ENCODE measurements at places on chromosomes 7 and 10.

GRCh38 chr10:101062232-101063049 is 652 bp downstream of the KAZALD1 start:
- DNase-seq, result no peak

DNA sequence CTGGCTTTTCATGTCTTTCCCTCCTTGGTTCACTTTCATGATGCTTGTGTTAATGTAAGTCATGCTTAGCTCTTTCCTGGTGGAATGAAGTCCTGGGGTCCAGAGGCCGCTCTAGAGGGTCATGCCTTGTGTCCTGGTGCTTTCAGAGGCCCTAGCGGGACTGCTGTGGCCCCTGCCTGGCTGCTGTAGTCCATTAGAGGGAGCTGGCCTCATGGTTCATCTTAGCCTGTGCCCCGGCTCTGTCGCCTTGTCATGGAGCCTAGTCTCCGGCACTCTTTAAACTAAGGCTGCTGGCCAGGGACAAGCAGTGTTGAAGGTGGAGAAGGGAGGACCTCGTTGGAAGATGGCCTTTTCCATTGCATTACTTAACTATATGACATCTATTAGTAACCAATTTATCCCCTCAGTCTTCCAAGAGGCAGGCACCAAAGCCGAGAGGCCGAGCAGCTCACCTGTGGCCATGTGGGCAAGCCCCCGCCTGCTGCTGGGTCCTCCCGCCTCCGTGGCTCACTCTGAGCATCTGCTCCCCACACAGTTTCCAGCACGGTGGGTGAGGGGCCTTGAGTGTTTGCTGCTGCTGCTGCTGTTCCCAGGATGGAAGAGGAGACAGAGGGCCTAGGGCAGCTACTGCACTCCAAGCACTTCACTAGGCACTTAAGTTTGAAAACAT is 5.0 kb upstream of the NDUFB2 start:
- no peak for DNase-seq

- DNase-seq, result no peak
Measured at GRCh38 chr10:123021517-123021916, 12.7 kb downstream of the ACADSB start.

GRCh38 chr10:103842605-103843004 is 12.8 kb downstream of the SH3PXD2A start:
- no peak for DNase-seq

DNA sequence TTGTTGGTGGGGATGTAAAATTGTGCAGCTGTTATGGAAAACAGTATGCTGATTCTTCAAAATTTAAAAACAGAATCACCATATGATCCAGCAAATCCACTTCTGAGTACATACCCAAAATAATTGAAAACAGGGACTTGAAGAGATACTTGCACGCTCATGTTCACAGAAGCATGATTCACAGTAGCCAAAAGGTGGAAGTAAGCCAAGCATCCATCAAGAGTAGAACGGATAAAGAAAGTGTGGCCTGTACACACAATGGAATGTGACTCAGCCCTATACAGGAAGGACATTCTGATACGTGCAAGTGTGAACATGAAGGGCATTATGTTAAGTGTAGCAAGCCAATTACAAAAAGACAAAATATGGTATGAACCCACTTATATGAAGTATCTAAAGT is 696.7 kb upstream of the CELF2 start:
- DNase-seq, result no peak

DNA sequence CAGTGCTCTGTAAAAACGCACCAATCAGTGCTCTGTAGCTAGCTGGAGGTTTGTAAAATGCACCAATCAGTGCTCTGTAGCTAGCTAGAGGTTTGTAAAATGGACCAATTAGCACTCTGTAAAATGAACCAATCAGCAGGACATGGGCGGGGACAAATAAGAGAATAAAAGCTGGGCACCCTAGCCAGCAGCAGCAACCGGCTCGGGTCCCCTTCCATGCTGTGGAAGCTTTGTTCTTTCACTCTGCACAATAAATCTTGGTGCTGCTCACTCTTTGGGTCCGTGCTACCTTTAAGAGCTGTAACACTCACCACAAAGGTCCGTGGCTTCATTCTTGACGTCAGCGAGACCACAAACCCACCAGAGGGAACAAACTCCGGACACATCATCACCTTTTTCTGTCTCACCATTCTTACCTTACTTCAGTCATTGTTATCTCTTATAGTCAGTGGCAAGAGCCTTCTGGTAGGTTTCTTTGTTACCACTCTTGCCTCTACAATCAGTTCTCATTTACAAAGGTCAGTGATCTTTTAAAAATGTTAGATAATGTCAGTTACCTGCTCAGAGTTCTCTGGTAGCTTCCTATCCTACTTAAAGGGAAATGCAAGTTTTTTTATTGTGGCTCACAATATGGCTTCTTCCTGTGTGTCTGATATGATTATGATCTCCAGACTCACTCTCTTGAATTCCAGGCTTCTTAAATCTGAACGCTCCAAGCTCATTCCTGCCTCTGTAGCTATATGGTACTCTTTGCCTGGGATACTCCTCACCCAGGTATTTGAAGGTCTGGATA is 4.5 kb downstream of the STAM start:
- no peak for DNase-seq

DNA sequence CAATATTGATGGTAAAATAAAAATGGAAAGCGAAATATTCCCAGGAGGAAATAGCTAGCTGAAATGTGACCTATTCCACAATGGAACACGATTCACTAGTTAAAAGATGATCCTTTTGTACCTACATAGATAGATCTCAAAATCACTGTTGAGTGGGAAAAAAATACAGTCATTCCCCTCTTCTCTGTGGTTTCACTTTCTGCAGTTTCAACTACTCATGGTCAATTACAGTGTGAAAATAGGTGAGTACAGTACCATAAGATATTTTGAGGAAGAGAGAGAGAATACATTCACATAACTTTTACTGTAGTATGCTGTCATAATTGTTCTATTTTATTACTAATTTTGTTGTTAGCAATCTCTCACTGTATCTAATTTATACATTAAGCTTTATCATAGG is 56.0 kb upstream of the COL13A1 start:
- DNase-seq, result no peak

GRCh38 chr10:11162828-11163599 is 145.3 kb downstream of the CELF2 start:
- DNase-seq, result no peak

GRCh38 chr10:90822508-90822907 is 35.3 kb downstream of the HTR7 start:
- no peak for DNase-seq

GRCh38 chr7:149476791-149477190 is 15.9 kb upstream of the ZNF777 start:
- DNase-seq, result no peak

- DNase-seq, result no peak
Measured at GRCh38 chr7:143016996-143017395, 9.9 kb downstream of the OR9A2 start.

GRCh38 chr7:88458279-88458678 is 151.6 kb upstream of the STEAP4 start:
- no peak for DNase-seq

- no peak for DNase-seq
Measured at GRCh38 chr10:83343676-83344075, 795.6 kb upstream of the GHITM start.

GRCh38 chr10:61763778-61764177 is 101.0 kb downstream of the CABCOCO1 start:
- DNase-seq, result no peak

DNA sequence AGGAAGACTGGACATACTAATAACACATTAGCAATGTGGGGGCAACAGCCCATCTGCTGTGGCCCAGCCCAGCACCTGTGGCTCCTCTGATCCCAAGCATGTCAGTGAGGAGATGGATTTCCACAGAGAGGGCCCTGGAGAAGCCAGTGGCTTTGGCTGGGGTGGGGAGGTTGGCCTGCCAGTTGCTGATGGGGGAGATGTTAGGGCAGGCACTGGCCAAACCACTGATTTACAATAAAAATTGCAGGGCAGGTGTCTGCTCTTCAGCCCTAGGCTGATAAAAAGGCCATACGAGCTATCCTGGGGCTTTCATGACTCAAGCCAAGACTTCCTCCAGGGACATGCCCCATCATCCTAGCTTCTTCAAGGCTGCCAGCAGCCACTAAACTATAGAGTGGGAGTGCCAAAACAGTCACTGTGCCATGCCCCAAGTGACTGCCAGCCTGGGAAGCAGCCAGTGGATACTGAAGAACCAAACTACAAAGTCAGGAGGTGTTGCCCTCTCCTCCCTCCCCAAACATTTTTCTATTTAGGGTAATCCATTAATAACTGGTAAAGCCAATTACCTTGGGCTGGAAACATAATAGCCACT is 37.8 kb downstream of the DPCD start:
- DNase-seq, result no peak

DNA sequence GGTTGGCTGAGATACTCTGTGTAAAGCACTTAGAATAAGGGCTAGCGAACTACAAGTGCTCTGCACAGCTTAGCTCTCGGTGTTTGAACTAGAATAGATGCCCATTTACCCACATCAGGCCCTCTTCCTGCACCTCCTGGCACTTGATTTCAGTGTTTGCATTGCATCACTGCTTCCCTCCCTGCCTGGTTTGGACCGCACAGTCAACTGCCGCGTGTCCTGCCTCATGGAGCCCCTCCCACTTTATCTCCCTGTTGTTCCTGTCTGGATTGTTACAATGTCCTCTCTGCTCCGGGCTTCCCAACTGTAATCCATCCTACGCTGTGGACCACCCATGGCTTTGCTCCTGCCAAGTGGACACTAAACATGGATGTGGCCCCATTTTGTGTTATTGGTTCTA is 2.3 kb downstream of the FAM107B start:
- no peak for DNase-seq

DNA sequence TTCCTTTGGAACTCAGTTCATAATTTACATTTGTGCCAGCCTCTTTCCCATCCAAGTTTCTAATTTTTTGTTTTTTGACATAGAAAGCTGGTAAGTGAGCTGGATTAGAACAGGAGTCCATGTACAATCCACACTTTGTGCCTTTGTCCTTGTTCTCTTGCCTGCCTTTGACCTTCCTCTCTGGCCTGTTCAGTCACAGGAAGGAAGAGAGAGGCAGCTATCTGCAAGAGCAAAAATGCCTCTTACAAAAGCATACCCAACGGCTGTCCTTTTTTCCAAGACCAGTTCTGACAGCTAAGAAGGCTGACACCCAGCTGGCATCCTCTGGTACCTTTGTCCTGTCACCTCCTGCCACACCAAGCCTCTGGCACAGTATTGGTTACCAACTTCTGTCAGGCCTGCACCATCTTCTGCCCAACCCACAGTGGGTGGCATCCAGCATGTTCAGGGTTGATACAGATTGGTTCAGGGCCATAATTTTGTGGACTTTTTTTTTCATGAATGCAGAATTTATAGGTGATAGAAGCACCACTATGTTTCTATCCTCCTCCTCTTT is 133.7 kb upstream of the KLF14 start:
- DNase-seq, result no peak

GRCh38 chr10:6314620-6315205 is 112.0 kb downstream of the PFKFB3 start:
- no peak for DNase-seq

DNA sequence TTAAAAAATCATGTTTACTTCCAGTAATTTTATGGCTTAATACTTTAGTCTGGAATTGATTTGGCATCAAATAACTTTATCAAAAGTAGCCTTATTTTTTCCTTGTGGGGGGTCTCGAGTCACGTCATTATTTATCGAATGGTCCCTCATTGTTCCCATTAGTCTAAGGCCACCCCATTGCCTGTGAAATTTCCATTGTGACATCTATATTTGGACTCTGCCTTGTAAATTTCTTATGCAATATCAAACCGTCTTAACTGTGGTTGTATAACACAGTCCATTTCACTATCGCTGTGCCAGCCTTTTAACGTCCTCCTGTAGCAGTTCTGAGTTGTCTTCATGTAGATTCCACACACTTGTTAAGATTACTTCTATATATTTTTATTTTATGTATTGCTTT is 103.9 kb upstream of the RET start:
- no peak for DNase-seq

- no peak for DNase-seq
Measured at GRCh38 chr7:155774947-155775346, 37.3 kb downstream of the SHH start.

DNA sequence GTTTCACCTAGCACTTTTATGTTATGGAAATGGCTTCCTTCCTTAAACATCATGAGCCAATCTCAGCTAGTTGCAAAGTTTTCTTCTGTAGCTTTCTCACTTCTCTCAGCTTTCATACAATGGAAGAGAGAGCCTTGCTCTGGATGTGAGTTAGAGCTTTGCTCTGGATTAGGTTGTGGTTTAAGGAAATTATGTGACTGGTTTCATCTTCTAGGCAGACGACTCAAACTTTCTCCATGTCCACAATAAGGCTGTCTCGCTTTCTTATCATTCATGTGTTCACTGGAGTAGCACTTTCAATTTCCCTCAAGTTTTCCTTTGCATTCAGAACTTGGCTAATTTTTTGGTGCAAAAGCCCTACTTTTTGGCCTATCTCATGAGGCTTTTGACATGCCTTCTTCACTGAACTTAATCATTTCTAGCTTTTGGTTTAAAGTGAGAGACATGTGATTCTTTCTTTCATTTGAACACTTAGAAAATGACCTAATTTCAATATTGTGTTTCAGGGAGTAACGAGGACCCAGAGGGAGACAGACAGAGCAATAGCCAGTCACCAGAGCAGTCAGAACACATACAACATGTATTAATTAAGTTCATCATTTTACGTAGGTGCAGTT is 49.8 kb downstream of the CNOT4 start:
- no peak for DNase-seq

DNA sequence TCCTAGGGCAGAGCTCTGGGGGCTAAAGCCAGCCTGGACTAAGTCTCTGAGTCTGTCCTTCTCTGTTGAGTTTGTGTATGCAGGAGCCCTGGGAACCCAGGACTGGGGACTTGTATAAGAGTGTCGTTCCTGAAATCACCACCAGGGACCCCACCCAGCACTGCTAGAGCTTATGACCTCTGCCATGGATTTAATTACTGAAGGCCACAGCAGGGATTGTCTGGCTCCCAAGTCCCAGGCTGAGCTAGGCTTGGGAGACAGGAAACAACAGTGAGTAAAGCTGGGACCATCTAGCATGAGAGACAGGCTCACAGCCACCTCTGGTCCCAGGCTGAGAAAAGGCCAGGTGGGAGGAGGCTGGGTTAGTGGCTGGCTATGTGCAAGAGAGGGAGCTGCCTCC is 1.4 kb upstream of the TSPAN15 start:
- DNase-seq, result no peak

DNA sequence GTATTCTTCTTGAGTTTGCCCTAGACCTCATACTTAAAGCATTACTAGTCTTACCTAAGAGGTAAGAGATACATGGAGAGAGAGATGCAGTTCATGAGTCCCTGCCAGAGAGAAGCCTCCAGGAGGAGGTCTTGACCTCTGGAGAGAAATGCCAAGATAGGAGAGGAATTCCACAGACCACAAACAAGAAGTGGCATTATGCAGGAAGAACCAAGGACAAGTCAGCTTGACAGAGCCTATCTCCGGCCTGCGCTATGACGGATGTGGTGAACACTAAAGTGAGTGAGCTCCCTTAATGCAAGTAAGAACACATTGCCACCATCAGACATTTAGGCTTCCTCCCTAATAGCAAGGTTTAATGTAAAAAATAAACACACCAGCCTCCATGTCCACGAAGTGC is 27.9 kb upstream of the COL1A2 start:
- no peak for DNase-seq

GRCh38 chr7:47521011-47521795 is 60.7 kb downstream of the TNS3 start:
- DNase-seq, result no peak
